ENCODE measurements at places on chromosomes 16 and 17. TPM values are rescaled to one million over a fixed set of nuclear protein-coding genes. Genes with fewer than 3 reads are reported as not detected.
A peak's percentile ranks its signal among the peaks of the same experiment; 100 is the strongest.

Gene TMEM88
- total RNA-seq = 0.88 TPM

Gene ADGRG3
- not detected for total RNA-seq

Gene GUCY2D
- not detected for total RNA-seq

Gene CLEC19A
- total RNA-seq = not detected

Gene AANAT
- total RNA-seq = not detected

Gene RNF222
- not detected for total RNA-seq

Gene HS3ST6
- not detected for total RNA-seq

Gene CHST4
- total RNA-seq = 0.43 TPM

Gene GNGT2
- 10.9 TPM for total RNA-seq

Gene JUP
- total RNA-seq = 4.0 TPM

Gene MYH1
- not detected for total RNA-seq

Gene ADAD2
- not detected for total RNA-seq

GRCh38 chr17:9261081-9262012 lies 240.0 kb downstream of the NTN1 start:
- no peak for DNase-seq

- DNase-seq = no peak
These were observed 44.4 kb downstream of the AKAP10 start for GRCh38 chr17:19933221-19933620.

DNA sequence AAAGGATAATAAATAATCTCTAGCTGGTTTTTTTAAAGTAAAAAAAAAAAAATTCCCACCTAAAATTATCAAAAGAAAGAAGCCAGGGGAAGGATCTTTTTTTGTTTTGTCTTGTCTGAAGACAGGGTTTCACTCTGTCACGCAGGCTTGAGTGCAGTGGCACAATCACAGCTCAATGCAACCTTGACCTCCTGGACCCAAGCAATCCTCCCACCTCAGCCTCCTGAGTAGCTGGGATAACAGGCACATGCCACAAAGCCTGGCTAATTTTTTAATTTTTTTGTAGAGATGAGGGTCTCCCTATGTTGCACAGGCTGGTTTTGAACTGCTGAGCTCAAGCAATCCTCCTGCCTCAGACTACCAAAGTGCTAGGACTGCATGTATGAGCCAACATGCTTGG lies 78.4 kb upstream of the STAC2 start:
- no peak for DNase-seq

DNA sequence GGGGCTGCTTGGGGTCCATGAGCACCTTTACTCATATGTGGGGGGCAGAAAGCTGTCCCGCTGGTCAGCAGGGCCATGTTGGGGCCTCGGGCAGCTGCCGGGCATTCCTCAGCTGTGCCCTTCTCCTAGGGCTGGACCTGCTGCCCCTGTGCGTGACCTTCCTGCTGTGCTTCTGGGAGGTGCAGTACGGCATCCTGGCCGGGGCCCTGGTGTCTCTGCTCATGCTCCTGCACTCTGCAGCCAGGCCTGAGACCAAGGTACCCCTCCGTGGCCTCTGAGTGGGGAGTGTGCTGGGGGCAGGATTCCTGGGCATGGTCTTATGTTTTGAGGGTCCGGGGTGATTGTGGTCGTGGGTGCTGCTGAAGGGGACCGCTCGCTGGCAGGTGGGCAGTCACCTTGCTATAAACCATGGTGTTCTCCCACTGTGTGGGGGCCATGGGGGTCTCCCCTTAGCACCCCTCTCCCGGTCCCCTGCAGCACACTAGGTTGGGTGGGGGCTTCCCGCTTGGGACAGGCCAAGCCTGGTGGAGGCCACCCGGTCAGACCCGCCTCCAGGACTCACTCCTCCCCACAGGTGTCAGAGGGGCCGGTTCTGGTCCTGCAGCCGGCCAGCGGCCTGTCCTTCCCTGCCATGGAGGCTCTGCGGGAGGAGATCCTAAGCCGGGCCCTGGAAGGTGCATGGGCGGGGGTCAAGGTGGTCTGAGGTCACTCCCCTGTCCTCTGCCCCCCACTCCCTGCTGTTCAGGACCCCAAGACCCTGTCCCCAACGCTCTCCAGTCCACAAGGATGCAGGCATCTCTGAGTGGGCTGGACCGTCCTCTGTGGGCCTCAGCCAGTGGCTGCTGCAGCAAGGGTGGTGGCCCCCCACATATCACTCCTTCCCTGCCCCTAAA lies 12.4 kb upstream of the RNF213 start:
- DNase-seq = no peak

- no peak for DNase-seq
These were observed 11.3 kb downstream of the SSTR2 start for GRCh38 chr17:73175962-73176565.

DNA sequence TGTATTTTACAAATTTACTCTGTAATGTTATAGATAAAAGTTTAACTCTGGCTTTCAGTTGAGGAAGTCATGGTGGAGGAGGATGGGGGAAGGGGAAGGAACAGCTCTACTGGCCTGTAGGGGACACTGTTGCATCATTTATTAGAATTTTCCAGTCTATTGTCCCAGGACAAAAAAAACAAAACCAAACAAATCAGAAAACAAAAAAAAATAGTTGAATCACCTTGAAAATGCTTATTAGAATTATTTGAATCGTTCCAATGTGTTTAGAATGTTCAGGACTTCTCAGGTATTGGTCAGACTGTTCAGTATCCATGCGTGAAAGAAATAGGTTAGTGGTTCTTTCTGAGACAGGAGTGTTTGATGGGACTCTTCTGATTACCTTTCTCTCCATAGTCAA lies 242.0 kb downstream of the FTO start:
- peak; percentile 34 for DNase-seq

DNA sequence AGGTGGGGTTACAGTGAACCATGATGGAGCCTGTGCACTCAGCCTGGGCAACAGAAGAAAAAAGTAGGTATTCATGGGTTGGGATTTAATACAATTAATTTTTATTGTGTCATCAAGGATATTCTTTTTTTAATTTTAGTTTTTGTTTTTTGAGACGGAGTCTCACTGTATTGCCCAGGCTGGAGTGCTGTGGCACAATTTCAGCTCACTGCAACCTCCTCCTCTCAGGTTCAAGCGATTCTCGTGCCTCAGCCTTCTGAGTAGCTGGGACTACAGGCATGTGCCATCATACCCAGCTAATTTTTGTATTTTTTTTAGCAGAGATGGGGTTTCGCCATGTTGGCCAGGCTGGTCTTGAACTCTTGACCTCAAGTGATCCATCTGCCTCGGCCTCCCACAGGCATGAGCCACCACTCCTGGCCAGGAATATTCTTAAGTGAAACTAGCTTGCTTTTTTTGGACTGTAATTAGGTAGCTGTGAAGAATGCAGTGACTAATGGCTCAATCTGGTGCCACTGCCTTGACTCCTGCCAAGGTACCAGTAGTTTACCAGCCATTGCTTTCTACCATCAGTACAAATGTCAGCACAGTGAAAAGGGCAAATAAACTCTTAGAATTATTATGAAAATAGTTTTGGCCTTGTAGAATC lies 4.8 kb downstream of the PPM1D start:
- DNase-seq = peak; percentile 70

DNA sequence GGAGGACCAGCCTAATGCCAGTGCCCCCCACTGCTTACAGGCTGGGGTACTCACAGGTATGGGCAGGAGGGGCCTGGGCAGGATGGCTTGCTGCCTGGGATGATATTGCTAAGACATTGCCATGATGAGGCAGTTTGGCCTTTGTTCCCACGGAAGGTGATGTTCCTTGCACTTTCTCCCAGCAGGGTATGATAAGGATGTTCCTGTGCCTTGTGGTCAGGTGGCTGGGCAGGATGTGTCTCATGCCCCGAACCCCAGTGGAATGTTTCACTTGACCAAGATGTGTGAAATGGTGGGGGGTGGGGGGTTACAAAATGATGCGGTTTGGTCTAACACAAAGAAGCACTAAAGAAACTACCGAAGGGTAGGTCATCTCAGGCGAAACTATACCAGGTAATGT lies 337.8 kb upstream of the ZFHX3 start:
- peak; percentile 61 for DNase-seq

- no peak for DNase-seq
These were observed at the start of gene SEPTIN12 for GRCh38 chr16:4787627-4788482. SEPTIN12 (minus strand) TSS chr16:4788345; CDS start chr16:4787645, 700 bp downstream.

- DNase-seq = no peak
These were observed 76.3 kb upstream of the ZNF469 start for GRCh38 chr16:88306411-88306810.

- DNase-seq = no peak
These were observed 816.9 kb downstream of the CDH11 start for GRCh38 chr16:64304951-64305350.

DNA sequence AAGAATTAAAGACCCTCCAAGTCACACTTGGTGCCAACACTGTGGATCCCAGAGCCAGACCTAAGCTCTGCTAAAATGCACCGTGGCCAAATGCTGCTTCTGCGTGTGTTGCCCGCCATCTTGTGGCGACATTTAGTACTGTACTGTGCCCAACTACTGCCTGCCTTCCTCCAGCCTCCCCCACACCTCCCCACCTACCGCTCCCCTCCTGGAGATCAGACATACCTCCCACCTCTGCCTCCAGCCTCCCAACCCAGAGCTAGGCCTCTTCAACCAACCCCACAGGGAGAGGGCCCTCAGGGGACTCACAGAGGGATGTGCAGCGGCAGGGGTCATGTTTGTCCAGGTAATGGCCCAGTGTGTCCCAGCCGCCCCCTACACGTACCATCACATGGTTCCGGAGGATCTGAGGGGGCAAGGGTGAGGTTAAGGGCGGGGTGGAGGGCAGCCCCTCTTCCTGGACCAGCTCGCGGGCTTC lies 5.5 kb downstream of the GAS2L2 start:
- DNase-seq = peak; percentile 73

GRCh38 chr16:86566601-86566965 lies at the start of gene FOXC2:
FOXC2 (plus strand) TSS chr16:86566829; CDS start chr16:86567336, 507 bp downstream.
- DNase-seq = peak; percentile 83

GRCh38 chr17:57811638-57812280 lies 38.1 kb downstream of the MRPS23 start:
- DNase-seq = no peak

- DNase-seq = no peak
These were observed 26.4 kb upstream of the NXPH3 start for GRCh38 chr17:49549311-49549605.

All from HT1080 (cell line).